ENCODE measurements at places on chromosomes 12 and 14.

- DNase-seq, result no peak
These were observed 8.8 kb upstream of the SLC24A4 start for GRCh38 chr14:92314182-92314581.

GRCh38 chr14:20601522-20601921 is 10.3 kb upstream of the RNASE12 start:
- DNase-seq, result no peak

GRCh38 chr12:79515530-79515935 is 175.2 kb downstream of the PAWR start:
- DNase-seq, result no peak

- no peak for DNase-seq
These were observed 91.4 kb upstream of the CPM start for GRCh38 chr12:69024413-69024812.

- DNase-seq, result no peak
These were observed 367.3 kb downstream of the BCL11B start for GRCh38 chr14:98904677-98905076.

DNA sequence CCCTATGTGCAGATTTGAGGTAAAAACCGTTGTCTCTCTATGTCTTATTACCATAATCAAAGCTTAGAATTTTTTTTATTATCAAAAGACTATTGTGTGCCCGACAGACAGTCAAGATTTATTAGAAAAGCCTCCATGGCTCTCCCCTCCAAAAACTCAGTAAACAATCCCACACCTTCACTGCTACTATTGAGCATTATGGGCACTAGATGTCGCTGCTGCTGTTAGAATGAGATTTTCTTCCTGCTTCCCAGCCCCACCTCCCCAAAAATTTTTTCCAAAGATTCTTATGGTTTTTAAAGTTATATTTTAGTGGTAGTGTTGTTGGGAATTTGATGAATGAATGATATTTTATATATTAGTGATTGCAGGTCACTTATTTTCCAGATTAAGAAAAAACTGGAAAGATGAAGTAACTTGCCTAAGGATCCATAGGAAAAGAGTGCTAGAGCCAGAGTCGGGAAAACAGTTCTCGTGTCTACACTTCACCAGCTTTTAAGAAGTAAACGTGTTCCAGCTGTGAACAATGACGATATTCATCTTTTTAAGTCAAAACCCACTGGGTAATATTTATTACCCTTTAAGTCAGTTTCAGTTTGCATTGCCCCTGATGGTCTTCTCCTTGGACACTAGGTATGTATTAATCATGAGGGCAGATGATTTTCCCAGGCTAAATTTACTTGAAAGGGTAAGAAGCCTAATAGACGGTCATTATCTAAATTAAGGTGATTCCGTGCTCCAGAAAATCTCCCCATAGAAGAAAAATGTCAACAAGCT is 12.2 kb upstream of the FOXG1 start:
- DNase-seq, result no peak

DNA sequence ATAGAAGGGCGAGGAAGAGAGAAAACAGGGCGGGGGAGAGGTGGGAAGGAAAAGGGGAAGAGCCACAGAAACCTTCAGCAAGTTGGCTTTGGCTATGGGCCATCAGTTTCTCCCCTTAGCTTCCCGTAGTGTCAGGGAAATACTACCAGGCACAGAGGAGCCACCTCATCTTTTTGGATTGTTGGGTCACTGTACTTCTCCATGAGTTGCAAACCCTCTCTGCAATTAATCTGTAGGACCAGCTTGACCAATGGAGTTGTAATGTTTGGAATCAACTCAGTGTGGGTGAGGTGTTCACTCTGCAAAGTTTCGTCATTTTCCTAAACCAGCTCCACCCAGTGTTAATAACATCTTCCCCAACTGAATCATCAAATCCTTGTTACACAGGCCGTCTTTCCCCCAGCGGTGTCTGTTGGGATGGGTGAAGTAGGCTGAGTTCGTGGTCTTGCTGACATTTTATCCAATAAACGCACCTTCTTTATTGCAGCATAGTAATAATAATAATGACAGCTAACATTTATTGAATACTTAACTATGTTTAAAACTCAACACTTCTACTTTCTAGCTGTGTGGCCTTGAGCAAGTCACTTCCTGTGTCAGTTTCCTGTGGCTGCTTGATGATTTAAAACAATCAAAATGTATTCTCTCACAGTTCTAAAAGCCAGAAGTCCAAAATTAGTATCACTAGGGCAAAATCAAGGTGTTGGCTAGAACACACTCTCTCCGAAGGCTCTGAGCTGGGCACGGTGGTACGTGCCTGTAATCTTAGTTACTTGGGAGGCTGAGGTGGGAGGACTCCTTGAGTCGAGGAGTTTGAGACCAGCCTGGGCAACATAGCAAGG is 8.1 kb upstream of the GLTP start:
- no peak for DNase-seq

- no peak for DNase-seq
These were observed 67.3 kb downstream of the SYNE3 start for GRCh38 chr14:95449131-95449530.

DNA sequence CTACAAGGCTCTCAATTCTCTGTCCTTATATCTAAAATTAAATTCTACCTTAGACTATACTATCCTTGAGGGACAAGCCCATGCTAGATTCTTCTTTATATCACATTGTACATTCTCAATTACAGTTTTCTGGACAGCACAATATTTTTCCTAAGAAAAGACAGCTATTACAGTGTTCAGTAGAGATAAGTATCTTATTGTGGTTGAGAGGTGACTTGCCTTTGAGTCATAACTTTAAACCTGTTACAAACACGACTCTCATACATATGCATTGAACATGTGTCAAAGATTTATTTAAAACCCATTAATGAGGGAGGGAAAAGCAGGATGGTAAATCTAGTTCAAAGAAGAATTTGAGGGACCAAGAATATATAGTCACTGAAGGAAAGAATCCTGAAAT is 61.1 kb downstream of the TPH2 start:
- DNase-seq, result no peak

DNA sequence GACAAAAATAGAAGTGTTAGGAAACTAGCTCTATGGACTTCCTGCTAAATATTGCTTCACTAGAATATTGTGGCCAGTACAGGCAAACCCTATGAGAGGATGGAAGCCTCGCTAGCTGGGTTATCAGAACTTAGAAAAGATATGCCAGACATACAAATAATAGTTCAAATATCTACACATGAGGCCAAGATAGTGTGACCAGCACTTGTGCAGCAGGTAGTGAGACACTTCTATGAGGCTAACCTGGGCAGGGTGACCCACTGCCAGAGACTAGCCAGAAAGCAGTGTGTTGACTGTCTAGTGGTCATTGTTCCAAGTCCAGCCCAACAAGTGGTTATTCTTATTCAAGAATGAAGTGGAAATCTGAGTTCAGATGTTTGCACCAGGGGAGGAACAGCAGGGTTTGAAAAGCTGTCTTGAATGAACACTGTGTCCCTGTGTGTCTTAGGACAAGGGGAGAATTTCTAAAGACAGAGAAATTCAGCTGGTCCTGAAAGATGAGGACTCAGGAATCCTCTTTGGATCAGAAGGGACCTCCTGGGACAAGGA is 16.3 kb downstream of the TSPAN8 start:
- DNase-seq, result no peak

- DNase-seq, result no peak
These were observed 93.1 kb downstream of the RMST start for GRCh38 chr12:97555547-97556187.

- no peak for DNase-seq
These were observed 26.8 kb upstream of the ANP32D start for GRCh38 chr12:48445538-48445937.

- no peak for DNase-seq
These were observed at the start of gene MANSC1 for GRCh38 chr12:12349711-12350665. Gene MANSC1, minus strand, starts transcription at chr12:12350242. Its CDS starts 6,928 bp downstream, at chr12:12343314.

GRCh38 chr12:21906919-21907493 is 34.2 kb downstream of the ABCC9 start:
- no peak for DNase-seq

DNA sequence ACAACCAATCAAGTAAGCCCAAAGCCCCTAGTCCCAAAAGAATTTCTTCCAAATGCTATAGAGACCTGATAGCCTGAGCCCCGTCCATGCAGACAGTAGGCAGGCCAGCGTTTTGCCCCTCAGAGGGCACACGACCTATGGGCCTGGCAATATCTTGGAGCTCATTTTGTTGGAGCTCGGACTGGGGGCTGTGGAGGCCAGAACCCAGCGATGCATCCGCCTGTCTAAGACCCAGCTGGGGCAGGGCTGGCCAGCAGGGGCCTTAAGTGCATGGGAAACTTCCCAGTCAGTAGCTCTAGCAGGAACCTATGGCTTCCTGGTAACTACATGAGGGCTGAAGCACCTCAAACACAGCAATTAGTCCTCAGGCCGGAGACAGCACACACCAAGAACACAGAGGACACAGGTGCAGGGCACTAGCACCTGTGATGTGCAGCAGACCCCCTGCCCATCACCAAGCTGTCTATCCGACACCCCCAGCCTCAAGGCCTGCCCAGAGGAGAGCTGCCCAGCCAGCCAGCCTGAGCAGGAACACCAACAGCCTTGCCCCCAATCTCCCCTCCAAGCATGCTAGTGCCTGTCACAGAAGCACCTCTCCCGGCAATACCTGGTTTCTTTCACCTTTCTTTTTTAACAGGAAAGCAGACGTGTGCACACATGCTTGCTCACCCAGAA is 50.8 kb downstream of the ARL6IP4 start:
- no peak for DNase-seq

GRCh38 chr14:33578461-33579216 is 372.2 kb downstream of the EGLN3 start:
- DNase-seq, result no peak

DNA sequence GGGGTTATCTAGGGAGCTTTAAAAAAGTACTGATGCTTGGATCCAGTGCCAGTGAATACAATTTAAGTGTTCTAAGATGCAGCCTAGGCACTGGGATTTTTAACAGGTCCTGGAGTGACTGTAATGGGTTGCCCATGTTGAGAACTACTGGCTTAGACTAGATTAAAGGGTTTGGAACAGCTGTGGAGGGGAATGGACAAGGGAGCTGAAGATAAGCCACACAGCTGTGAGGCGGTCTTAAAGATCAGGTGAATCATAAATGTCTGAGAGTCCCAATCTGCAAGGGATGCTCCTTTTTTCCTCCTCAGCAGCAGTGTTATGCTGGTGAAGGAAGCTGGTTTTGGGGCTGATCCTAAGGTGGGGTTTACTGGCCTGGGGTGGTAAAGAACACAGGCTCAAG is 35.5 kb upstream of the FRMD6 start:
- DNase-seq, result no peak

DNA sequence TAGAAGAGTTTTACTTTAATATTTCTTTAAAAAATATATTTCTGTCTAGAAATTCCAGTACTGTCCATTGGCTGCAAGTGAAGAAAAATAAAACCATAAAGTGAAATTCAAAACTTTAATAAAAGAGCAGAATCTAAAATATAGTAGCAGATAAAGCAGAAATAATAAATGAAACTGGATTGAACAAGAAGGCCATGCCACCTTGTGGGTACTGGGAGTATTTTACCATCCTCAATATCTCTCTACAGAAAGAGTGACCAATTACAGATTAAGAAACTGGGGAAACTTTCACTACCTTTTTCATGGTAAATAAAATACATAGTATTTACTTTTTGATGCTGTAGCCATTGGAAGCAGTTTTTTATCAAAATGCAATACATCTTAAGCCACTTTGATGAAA is 220.5 kb downstream of the BCAT1 start:
- no peak for DNase-seq

- DNase-seq, result no peak
These were observed 3.0 kb downstream of the GAS2L3 start for GRCh38 chr12:100576331-100577036.

- DNase-seq, result no peak
These were observed 363.8 kb downstream of the FUT8 start for GRCh38 chr14:65776193-65776852.

DNA sequence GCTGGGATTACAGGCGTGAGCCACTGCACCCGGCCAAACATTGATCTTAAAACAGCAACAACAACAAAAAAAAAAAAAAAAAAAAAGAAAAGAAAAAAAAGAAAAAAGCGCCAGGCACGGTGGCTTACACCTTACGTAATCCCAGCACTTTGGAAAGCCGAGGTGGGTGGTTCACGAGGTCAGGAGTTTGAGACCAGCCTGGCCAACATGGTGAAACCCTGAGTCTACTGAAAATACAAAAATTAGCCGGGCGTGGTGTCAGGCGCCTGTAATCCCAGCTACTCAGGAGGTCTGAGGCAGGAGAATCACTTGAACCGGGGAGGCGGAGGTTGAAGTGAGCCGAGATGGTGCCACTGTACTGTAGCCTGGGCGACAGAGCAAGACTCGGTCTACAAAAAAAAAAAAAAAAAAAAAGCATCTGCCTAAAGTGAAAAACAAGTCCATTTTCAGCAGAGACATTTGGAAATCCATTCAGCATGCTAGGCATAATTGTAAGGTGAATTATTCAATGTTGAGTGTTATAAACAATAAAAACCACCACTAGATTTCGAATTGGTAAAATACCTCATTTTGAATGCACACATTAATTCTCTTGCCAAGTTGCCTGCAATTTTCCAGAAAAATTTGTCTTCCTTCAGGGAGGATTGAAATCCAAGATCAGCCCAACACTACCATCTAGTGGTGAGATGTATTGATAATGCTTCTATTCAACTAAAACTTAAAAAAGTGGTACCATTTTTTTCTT is 8.0 kb upstream of the CERS5 start:
- DNase-seq, result no peak

- no peak for DNase-seq
These were observed 223.2 kb downstream of the KTN1 start for GRCh38 chr14:55802986-55803872.

- DNase-seq, result no peak
These were observed 12.0 kb downstream of the ADSS1 start for GRCh38 chr14:104735830-104736642.

DNA sequence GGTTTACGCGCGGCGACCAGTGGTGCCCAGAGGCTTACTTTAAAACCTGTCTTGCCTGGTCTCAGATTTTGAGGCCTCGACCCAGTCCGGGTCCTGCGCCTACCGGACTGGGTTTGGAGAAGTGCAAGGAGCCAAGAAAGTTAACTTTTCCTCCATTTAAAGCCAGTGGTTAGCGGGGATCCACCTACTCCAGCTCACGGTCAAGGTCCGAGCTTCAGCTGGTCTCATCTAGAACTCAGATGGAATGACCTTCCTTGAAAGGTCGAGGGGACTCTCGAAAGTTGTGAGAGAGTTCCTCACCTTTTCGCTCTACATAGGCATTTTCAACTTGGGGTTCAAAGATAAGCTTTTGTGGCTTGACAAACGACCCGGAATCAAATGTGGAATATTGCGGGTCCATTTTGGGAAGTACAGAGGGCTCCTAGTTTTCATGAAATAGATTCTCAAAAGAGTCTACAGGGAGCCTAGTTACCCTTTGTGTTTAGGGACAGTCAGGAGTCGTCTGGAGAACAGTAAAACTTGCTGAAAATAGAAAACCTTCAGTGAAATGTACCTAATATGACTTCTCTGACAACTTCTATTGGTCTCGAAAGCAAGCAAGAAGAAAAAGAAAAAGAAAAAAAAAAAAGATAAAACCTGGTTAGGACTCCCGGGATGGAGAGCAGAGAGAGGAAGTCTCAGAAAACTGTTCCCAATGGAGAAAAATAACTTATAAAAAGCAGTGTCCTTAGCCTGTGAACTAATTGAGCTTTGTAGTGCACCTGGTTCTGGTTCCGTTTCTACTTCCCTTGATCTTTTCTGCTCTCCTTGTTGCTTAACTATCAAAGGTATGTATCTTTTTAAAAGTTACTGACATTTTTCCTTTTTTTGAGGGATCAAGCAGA is 1.4 kb downstream of the KCNMB4 start:
- DNase-seq, result no peak

Measured in stimulated activated CD4-positive, alpha-beta T cell treated with anti-CD3 and anti-CD28 coated beads, TNF-alpha, amount 100 ng/mL, for 48 hours (primary cell).